ENCODE measurements at places on chromosomes 5 and 9. TPM values are rescaled to one million over a fixed set of nuclear protein-coding genes. Genes with fewer than 3 reads are reported as not detected.
A peak's percentile ranks its signal among the peaks of the same experiment; 100 is the strongest.

GRCh38 chr9:122039234-122039633 lies 53.9 kb downstream of the TTLL11 start:
- H3K4me3 ChIP-seq: no peak overlapping the region
- no peaks in the 10 kb centered on the region for H3K36me3 ChIP-seq
- H3K27me3 ChIP-seq: no peaks in the 10 kb centered on the region
- H3K4me1 ChIP-seq: no peaks in the 10 kb centered on the region

DNA sequence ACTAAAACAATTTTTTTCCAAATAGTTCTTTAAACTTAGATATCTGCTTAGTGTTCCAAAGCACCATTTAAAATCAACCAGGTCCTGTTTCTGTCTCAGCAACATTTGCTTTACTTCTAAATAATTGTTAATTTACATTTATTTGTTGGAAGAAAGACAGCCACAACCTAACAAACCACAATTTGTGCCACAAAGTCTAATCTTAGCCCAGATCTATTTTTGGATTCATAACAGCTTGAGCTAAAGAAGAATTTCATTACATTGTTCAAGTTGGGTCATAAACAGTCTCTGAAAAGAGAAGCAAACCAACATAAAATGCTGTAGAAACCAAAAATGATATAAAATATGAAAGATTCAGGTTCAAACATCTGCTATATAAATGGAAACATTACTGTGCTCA lies 24.4 kb downstream of the MLLT3 start:
- H3K27ac ChIP-seq: no peak overlapping the region
- no peaks in the 10 kb centered on the region for H3K4me1 ChIP-seq
- no peak overlapping the region for H3K4me3 ChIP-seq
- H3K27me3 ChIP-seq: no peaks in the 10 kb centered on the region

DNA sequence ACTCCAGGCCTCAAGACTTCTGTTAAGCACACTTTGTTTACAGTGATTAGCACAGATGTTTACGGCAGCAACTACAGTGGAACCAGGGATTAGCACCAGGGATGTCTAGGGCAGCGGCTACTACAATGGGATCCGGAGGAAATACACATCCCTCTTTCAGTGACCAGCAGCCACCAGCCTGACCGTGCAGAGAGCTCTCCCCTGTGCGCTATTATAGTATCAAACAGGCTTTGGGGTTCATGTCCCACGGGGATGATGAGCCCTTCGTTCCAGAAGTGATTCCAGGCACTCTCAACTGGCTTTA lies 21.5 kb downstream of the GFPT2 start:
- H3K27me3 ChIP-seq: no peaks in the 10 kb centered on the region
- H3K27ac ChIP-seq: peak overlapping the region; percentile 75
- no peaks in the 10 kb centered on the region for H3K36me3 ChIP-seq
- no peak overlapping the region for H3K4me3 ChIP-seq

DNA sequence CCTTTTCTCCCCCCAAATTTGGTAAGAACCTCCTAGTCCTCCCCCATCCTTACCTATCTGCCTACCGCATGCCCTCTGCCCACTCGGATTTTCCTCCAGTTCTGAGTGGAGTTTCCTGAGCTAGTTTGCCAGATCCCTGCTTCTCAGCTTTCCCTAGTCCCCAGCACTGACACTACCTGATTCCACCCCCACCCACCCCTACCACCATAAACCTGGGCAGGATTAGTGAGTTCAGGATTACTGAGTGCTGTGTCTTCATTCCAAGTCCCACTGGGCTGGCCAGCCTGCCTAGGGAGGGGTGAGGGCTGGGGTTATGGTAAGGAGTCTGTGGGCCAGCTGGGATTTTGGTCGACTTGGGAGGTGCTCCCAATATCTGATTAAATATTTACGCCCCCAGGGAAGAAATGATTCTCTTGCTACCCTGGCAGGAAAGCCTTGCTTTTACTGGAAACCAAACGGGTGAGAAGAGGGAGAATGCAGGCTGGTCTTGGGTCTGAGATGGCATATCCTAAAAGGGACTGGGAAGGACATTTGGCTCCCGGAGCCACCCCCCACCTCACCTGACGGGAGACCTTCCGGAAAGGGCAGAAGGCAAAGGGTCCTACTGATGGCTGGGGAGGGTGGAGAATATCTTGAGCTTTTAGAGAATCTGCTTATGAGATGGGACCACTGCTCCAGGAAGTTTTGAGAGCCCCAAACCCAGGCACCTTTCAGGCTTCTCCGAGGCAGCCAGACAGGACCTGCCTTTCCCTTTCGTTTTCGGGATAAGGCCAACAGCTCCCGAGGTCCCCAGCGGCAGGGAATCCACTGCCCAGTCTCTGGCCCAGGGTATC lies 3.7 kb downstream of the PITX1 start:
- no peak overlapping the region for H3K4me3 ChIP-seq
- H3K27ac ChIP-seq: no peak overlapping the region
- H3K4me1 ChIP-seq: peaks cover 7% of the 10 kb centered on the region

GRCh38 chr9:85872463-85872862 lies 68.5 kb upstream of the NAA35 start:
- H3K4me3 ChIP-seq: no peak overlapping the region
- H3K27ac ChIP-seq: no peak overlapping the region
- no peaks in the 10 kb centered on the region for H3K4me1 ChIP-seq
- DNase-seq: no peak
- H3K27me3 ChIP-seq: no peaks in the 10 kb centered on the region

DNA sequence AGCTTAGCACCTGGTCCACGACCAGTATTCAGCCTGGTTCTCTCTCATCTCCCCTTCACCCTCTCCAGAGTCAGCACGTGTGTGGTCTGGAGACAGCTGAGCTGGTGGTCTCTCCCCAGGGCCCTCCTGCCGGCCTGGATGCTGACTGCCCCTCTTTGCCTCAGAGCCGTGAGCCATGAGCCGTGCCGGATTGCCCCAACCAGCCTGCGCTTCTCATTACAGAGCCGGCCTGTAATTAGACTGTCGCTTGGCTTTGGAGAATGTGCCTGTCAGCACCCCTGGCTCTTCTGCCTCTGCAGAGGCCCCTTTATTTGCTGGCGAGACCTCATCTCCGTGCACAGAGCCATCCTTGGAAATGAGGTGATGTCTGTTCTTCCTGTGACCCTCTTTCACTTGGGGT lies 118.7 kb upstream of the BOD1 start:
- no peak overlapping the region for H3K4me3 ChIP-seq
- H3K27ac ChIP-seq: no peak overlapping the region
- no peak for DNase-seq

DNA sequence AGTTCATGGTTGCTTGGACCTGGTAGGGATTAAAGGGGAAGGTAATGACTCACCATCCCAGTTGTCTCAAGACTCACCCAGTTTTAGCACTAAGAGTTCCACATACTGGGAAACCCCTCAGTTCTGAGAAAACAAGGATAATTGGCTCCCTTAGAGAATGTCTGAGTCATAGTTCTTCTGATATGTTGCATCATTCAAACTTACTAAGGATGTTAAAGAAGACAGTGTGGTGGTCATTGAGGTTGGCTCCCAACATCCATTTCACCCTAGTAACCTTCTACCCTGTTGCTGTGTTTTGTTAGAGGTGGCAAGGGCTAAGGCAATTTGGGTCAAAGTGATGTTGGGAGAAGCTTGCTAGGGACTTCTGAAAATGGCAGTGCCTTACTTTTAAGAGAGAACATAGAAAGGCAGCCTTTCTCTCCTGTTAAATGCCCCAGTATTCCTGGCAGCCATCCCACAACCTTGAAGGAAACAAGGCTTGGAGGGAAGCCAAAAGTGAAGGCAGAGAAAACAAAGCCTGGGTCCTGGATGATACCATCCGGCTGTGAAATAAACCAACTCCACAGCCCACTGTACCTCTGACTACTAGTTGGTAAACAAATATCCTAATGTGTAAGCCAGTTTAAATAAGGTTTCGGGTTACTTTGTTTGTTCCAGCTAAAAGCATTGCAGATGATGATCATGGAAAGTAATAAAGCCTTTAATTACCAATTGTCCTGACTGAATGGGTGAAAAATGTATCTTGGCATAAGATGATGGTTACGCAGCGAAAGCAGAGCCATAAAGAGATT lies 80.4 kb upstream of the ADAMTSL1 start:
- H3K4me1 ChIP-seq: peaks cover 6% of the 10 kb centered on the region
- H3K27ac ChIP-seq: peak overlapping the region; percentile 78
- H3K36me3 ChIP-seq: no peaks in the 10 kb centered on the region
- no peaks in the 10 kb centered on the region for H3K27me3 ChIP-seq

- no peaks in the 10 kb centered on the region for H3K36me3 ChIP-seq
- no peaks in the 10 kb centered on the region for H3K27me3 ChIP-seq
- H3K4me1 ChIP-seq: no peaks in the 10 kb centered on the region
- no peak overlapping the region for H3K4me3 ChIP-seq
- no peak for DNase-seq
These were observed 45.9 kb downstream of the BARX1 start for GRCh38 chr9:93909242-93909616.

- no peak for DNase-seq
- H3K27ac ChIP-seq: no peak overlapping the region
- no peaks in the 10 kb centered on the region for H3K36me3 ChIP-seq
These were observed 39.2 kb downstream of the GPR107 start for GRCh38 chr9:130092910-130093309.

DNA sequence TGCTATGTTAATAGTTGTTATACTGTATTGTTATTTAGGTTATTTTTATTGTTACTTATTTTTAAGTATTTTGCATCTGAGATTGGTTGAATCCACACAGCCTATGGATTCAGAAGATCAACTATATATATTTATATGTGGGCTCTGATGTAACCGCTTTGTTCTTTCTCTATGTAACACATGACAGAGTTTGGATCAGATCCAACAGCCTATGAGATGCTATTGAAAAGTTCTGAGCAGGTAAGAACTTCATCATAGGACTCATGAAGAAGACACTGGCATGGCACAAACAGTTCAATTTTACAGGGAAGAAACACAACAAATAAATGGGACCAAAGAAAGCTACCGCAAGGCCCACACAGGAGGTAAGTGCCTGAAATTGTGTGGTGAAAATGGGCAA lies 93.4 kb downstream of the GNAQ start:
- no peaks in the 10 kb centered on the region for H3K4me1 ChIP-seq
- H3K36me3 ChIP-seq: no peaks in the 10 kb centered on the region
- no peak overlapping the region for H3K27ac ChIP-seq

DNA sequence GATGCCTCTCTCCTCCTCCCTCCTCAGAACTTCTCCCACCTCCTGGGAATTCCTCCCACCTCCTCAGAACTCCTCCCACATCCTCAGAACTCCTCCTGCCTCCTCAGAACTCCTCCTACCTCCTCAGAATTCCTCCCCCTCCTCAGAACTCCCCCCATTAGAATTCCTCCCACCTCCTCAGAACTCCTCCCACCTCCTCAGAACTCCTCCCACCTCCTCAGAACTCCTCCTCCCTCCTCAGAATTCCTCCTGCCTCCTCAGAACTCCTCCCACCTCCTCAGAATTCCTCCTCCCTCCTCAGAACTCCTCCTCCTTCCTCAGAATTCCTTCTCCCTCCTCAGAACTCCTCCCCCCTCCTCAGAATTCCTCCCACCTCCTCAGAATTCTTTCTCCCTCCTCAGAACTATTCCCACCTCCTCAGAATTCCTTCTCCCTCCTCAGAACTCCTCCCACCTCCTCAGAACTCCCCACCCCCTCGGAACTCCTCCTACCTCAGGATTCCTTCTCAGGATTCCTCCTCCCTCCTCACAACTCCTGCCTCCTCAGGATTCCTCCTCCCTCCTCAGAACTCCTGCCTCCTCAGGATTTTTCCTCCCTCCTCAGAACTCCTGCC lies 23.9 kb downstream of the SLC46A2 start:
- no peaks in the 10 kb centered on the region for H3K27me3 ChIP-seq
- H3K27ac ChIP-seq: no peak overlapping the region
- H3K4me3 ChIP-seq: no peak overlapping the region
- H3K4me1 ChIP-seq: no peaks in the 10 kb centered on the region
- no peaks in the 10 kb centered on the region for H3K36me3 ChIP-seq

GRCh38 chr5:69276422-69277174 lies 41.9 kb downstream of the CDK7 start:
- H3K4me3 ChIP-seq: no peak overlapping the region
- H3K27ac ChIP-seq: no peak overlapping the region
- DNase-seq: no peak
- no peaks in the 10 kb centered on the region for H3K27me3 ChIP-seq
- H3K36me3 ChIP-seq: no peaks in the 10 kb centered on the region

DNA sequence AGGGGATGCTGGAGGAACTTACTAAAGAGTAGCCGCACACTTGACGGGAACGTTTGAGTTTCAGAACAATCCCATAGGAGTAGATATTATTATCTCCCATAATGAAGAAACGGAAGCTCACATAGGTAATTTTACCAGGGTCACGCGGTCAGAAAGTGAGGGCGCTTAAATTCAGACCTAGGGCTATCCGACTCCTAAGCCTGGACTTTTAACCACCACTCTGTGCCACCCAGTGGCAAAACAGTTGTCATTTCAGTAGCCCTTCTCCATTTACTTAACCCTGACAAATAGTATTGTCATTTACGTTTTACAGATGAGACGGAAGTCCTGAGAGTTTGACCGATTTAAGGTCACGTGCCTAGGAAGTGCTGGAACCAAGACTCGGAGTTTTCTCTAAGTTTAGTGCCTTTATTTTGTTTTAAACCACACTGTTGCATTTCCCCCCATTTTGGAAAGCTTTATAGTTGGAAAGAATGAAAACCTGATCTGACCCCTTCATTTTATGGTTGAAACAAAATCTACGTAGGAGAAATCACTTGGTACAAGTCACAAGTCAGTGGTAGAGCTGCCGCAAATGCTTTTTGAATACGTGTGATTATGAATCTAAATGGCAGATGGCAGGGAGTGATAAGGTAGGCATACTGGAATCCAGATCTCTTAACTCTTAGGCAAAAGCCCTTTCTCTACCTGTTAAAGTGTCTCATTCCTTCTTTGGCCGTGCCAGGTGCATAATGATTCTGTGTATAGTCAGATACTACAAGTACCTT lies 650 bp downstream of the MRRF start:
- no peak for DNase-seq
- peak overlapping the region; percentile 78 for H3K27ac ChIP-seq
- H3K4me3 ChIP-seq: peak overlapping the region; percentile 85
- H3K27me3 ChIP-seq: no peaks in the 10 kb centered on the region

- H3K27me3 ChIP-seq: no peaks in the 10 kb centered on the region
- no peak overlapping the region for H3K27ac ChIP-seq
- peak; percentile 95 for DNase-seq
- H3K4me1 ChIP-seq: peaks cover 4% of the 10 kb centered on the region
- no peaks in the 10 kb centered on the region for H3K36me3 ChIP-seq
These were observed 19.7 kb upstream of the GARNL3 start for GRCh38 chr9:127244609-127245601.

- peaks cover 9% of the 10 kb centered on the region for H3K4me1 ChIP-seq
- no peaks in the 10 kb centered on the region for H3K27me3 ChIP-seq
- DNase-seq: no peak
- H3K4me3 ChIP-seq: no peak overlapping the region
These were observed 32.4 kb downstream of the TLE1 start for GRCh38 chr9:81656871-81657337.

HSPB3 gene
- total RNA-seq: not detected

GHR gene
- total RNA-seq: 6.1 TPM

WNK2 gene
- total RNA-seq: 4.4 TPM

FOXD4L4 gene
- not detected for total RNA-seq

THBS4 gene
- 10.9 TPM for total RNA-seq

EGR1 gene
- total RNA-seq: 206 TPM

JAK2 gene
- 31.4 TPM for total RNA-seq

GRXCR2 gene
- not detected for total RNA-seq

AQP3 gene
- total RNA-seq: 8.7 TPM
